ENCODE measurements at places on chromosomes 4 and X.

DNA sequence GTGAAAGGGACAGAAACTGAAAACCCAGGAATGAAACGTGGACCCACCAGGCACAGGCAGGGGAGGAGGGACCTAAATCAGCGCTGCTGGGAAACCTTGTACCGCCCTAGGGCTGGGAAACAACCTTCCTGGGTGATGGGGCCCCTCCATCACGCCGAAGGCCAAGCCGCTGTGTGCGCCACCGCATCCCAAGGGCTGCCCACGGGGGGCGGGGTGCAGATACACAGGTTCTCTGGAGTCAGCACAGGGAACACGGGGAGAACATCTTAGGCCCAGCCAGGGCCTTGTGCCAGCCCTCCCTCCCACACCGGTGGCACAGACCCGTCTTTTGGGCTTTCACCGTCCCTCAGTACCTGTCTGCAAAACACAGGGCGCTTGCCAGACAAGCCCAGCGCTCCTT is 13.0 kb downstream of the UVSSA start:
- DNase-seq = no peak

- peak; percentile 68 for DNase-seq
These were observed 4.3 kb upstream of the TLR6 start for GRCh38 chr4:38860788-38861424.

GRCh38 chr4:3470244-3471097 is 7.4 kb downstream of the DOK7 start:
- no peak for DNase-seq

- no peak for DNase-seq
These were observed 1.3 kb upstream of the INTU start for GRCh38 chr4:127631420-127631819.

- DNase-seq = no peak
These were observed at the start of gene CT47C1 for GRCh38 chrX:119072744-119073143. Gene CT47C1, plus strand, starts transcription at chrX:119072993. Its CDS starts 233 bp downstream, at chrX:119073226.

DNA sequence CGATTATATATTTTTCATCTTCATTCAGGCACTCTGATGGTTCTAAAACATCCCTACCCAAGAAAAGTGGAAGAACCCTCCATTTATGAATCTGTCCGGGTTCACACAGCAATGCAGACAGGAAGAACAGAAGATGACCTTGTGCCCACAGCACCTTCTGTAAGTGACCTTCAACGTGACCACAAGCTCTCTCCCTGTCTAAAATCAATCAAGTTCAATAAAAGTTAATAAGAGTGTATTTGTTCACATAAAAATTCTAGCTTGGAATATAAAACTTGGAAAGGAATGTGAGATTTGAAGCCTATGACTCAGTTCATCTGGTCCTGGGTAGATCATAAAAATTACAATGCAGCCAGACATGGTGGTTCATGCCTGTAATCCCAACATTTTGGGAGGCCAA is 36.6 kb downstream of the DAPP1 start:
- no peak for DNase-seq

DNA sequence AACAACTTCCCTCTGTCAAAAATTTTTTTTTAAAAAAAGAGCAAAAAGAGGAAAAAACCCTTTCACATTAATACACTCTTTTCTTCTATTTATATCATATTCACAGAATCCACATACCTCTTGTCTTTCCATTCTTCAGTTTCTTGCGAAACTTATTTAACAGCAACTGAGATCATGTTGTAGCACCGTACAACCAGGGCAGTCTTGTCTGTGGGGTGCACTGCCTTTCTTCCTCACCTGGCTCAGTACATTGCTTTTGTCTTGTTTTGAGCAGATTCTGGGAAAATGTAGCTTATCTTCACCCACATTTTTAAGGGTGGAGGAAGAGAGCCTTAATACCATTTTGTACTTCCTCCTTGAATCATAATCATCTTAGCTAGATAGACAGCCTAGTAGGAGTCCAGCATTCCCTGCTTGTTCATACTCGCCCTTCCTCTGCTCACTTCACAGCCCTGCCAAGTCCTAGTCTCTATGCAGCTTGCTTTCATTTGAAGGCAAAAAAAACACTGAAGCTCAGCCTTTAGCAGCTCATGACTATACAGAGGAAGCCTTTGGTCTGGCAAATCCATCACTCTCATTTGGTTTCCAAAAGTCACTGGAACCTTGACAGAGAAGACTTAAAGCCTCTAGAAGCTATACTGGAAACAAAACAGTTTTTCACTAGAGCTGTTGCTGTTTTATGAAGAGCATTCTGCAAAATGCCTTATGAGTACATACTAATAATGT is 140.6 kb upstream of the BANK1 start:
- no peak for DNase-seq

- no peak for DNase-seq
These were observed 71.3 kb upstream of the ANXA3 start for GRCh38 chr4:78480286-78480685.

GRCh38 chr4:39635023-39635422 is 3.6 kb downstream of the SMIM14 start:
- no peak for DNase-seq

DNA sequence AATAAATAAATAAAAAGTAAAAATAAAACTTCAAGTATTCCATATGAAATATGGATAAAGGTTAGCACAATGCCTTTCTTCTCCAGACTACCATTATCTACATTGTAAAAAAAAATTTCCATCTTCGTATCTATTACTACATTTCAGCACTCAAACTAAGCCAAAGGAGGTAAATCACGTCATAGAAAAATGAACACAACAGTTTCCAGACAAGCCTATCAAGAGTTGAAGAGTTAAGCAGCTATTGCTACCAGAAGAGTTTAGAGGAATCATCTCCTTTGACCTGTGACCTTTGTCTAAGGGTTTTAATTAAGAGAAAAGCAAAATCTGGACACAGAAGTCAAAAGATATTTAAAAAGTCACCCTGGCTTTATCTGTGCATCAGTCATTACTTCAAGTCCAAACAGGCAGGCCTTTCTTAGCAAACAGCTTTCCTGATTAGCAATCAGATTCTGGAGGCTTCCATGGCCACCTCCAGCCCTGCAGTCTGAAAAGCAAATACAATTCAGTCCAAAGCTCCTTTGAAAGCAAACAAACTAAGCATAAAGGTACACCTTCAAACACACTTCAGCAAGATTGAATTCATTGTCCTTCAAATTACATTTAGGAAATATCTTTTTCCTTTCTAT is 82.2 kb downstream of the APBB2 start:
- DNase-seq = no peak

- no peak for DNase-seq
These were observed 5.2 kb upstream of the TMEM156 start for GRCh38 chr4:39037491-39037825.

GRCh38 chr4:163679189-163679588 is 184.7 kb downstream of the TMA16 start:
- DNase-seq = no peak

DNA sequence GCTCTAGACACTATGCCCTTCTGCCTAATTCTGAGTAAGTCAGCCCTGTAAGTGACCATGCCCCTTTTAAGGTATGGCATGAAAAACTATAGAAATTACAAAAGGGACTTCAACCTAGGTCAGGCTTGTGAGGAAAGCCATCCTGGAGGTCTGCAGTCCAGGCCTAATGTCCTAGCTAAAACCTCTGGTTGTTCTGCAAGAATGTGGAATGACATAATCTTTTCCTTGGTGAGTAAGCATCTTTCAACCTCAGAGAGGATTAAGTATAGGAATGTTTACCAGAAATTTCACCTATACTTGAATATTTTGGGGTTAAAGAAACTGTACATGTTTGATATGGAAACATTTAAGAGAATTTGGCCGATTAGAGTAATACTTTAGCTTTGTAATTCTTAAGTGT is 23.8 kb upstream of the HPSE start:
- DNase-seq = no peak

DNA sequence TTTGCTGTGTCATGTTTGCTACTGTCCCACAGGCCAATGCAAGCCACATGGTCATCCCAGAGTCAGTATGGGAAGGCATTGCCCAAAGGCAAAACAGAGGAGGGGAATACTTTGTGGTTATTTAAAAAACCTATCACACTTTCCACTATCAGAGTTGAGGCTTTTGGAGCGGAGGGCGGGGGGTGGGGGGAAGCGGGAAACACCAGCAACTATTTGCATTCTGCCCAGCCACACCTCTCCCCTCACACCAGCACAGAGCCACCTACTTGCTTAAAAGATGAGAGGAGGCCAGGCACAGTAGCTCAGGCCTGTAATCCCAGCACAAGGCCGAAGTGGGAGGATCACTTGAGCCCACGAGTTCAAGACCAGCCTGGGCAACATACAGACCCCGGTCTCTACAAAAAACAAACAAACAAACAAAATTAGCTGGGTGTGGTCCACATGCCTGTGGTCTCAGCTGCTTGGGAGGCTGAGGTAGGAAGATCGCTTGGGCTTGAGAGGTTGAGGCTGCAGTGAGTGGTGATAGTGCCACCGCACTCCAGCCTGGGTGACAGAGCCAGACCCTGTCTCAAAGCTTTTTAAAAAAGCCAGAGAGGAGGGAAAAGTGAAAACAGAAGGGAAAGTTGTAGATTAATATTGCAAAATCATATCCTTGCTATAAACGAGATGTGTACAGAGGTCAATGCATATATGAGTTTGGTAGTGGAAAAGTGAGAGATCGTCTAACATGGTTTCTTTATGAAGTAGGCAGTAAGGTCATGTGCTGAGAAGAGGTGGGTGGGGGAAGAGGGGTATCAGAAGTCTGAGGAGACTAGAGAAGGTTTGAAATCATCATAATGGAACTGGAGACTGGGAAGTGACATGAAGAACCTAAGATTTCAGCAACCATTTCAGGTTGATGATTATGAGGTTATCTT is 1.9 kb upstream of the CHST7 start:
- DNase-seq = no peak

DNA sequence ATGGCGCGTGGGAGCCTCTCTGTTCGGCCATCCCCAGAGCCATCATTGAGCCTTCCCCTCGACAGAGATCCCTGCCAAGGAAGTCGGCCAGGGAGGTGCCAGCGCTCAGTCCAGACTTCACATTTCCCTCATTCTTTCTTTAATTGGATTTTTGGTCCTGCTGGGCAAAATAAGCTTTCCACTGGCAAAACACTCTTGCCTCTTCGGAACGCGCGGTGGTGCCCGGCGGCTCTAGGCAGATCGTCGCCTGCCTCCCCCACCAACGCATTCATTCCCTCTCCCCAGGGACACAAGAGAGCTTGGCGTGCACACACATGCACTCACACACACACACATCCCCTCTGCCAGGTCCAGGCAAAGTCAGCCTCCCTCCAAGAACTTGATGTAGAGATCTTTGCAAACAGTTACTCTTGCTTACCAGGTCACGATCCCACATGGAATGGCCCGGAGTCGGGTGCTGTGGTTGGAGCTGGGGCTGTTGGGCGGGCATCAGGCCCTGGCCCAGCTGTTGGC is 257.1 kb downstream of the BCOR start:
- DNase-seq = no peak

GRCh38 chr4:163492951-163493504 is 1.5 kb upstream of the TMA16 start:
- no peak for DNase-seq

DNA sequence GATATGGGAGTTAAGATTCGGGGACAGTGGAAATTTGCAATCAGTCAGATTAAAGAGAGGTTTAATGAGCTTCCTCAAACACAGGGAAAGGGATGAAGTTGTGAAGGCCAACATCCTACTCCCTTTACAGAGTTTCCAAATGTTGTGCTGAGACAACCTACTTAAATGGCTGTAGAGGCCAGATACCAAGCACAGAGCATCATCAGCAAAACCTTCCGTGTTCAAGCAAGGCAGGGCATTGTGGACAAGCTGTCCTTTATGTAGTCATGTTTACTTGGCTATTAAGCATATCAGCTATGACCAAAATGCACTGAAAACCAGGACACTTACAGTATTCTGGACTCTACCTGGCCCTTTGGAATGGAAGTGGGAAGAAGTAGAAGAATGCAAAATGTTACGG is 197.3 kb downstream of the DMD start:
- no peak for DNase-seq

- no peak for DNase-seq
These were observed 117.7 kb downstream of the ADAMTS3 start for GRCh38 chr4:72451349-72451748.

DNA sequence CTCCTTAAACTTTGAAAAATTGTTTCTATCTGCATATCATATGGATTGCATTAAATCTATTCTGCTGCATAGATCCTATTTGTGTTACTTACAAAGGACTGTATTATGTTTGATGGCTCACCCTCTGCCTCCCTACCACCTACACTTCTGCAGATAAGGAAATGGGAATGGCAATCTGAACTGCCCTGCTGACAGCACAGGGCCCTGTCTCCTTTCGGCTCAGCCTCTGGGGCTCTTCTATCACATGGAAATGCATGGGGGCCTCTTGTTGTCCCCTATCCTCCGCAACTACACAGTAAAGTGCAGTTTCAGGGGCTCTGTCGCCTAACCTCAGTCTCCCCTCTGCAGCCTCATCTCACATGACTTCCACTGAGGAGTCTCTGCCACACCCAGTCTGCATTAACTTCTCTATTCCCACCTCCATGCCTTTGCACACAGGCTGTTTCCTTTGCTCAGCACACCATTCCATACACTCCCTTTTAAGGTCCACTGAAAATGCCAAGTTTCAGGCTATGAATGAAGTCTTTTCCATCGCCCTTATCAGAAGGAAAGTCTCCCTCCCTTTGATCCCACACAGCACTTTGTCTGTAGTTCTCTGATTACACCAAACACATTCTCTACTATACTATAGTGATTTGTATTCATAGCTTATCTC is 12.5 kb downstream of the RELL1 start:
- DNase-seq = no peak

DNA sequence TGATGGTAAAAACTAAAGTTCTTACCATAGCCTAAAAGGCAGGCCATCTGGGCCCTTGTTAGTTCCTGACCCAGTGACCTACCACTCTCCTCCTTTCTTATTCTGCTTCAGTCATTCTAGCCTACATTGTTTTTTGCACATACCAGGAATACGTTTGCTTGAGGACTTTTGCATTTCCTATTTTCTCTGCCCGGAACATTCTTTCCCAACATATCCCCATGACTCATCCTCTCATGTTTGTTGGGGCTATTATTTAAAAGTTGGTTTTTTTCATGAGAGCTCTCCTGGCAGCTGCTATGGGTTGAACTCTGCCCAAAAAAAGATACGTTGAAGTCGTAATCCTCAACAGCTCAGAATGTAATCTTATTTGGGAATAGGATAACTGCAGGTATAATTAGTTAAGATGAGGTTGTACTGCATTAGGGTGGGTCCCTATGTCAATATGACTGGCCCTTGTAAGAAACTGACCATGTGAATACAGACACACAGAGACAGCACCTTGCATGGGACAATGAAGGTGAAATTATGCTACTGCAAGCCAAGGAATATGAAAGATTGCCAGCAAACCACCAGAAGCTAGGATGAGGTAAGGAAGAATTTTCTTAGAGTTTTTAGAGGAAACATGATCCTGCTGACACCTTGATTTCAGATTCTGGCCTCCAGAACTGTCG is 138.3 kb upstream of the PDHA2 start:
- no peak for DNase-seq

GRCh38 chr4:3313556-3314228 is 20.9 kb downstream of the RGS12 start:
- DNase-seq = peak; percentile 11

GRCh38 chr4:20538905-20539304 is 161.4 kb upstream of the PACRGL start:
- no peak for DNase-seq

Data from activated T-cell treated with anti-CD3 and anti-CD28 coated beads, Interleukin-2, amount 50 U/mL, for 48 hours (primary cell).